Glomerular endothelial cell (primary cell): ENCODE measurements at places on chromosomes 1 and 21.

DNA sequence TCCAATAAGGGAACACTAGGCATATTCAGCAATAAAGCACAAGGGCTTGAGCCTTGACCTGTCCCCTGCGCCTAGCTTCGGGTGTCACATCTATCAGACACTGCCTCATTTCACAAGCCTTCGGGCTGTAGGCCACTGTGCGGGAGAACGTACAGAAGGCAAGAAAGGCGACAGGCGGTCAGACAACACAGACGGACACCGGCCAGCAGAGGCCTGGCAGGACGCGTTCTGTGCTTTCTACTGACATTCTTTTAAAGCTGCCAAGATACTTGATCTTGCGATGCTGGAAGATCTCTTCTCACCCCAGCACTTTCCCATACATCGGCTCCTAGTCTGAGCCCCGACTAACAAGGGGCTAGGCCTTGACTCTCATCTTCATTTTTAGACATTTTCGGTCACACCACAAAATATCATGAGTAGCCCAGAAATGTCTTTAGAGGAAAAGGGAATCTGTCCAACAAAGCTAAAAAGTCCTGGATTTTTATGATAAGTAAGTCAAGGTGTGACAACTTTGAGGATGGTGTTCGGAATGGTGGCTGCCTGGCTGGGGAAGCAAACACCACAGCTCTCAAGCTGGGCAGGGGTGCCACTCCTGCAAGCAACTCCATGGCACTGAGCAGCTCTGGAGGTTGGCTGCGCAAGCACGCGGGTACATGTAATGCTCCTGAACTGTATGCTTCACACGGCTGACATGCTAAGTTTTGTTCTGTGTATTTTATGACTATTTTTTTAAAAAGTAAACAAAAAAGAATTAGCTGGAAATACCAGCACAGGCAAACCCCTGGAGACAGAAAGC is 18.7 kb downstream of the RIPK4 start:
- no peak for DNase-seq

GRCh38 chr1:118991448-118991847 is 3.3 kb upstream of the TBX15 start:
- no peak for DNase-seq

DNA sequence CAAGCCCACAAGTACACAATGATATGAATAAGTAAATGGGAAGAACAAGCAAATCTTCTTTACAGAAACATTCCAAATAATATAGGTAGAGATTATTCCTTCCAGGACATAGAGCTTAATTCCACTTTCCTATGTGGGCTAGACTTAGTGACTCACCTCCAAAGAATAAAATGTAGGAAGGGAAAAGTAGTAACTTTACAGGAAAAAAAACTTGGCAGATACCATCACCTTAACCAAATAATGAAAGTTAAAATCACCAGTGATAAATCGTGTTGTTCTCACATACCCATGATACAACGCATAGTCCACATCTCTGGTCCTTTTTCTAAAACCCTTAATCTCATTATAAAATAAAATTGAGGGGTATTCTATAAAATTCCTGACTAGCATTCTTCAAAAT is 260.8 kb downstream of the SPATA17 start:
- DNase-seq: no peak

- DNase-seq: no peak
Observed at GRCh38 chr1:28591708-28592320, at the start of gene RAB42. TSS of gene RAB42 (plus strand) at chr1:28592265. CDS start at chr1:28592512, 247 bp downstream.

GRCh38 chr1:30378991-30379581 is 344.3 kb downstream of the MATN1 start:
- DNase-seq: no peak

DNA sequence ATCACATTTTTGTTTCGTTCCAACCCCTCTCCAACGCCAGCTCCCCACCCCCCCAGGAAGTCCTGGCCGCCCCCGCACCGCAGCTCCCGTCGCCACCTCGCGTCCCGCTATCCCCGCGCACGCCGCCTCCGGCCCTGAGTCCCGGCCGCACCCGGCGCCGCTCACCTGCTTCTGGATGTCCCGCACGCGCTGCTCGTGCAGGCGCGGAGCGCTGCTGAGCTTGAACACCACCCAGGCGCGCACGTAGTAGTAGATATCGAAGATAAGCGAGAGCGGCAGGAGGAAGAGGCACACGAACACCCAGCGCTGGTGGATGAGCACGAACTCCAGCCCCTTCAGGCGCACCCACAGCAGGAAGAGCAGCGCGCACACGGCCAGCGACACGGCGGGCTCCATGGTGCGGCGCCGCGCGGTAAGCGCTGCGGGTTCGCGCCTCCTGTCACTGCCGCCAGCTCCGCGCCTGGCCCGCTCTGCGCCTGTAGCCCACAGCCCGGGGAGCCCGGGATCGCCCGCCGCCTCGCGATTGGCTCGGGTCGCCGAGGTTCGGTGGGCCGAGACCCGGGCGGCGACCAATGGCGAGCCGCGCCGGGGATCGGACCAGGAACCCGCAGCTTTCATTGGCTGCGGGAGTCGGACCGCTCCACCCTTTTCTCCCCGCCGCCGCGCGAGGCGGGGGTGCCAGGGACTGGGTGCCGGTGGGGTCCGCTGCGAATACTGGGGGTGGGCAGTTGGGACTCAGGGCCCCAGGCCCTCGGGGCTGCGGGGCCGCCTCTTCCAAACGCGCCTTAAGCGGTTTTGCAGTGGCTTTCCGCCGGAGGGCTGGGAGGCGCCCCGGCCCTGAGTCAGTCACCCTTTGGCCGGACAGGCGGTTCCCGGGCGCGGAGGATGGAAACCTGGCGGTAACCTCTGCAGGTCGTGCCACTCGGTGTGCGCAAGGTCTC is at the start of gene DHCR24:
TSS of gene DHCR24 (minus strand) at position 472 of the 941 bp plus-strand sequence. CDS start at position 396, 76 bp downstream.
- no peak for DNase-seq

DNA sequence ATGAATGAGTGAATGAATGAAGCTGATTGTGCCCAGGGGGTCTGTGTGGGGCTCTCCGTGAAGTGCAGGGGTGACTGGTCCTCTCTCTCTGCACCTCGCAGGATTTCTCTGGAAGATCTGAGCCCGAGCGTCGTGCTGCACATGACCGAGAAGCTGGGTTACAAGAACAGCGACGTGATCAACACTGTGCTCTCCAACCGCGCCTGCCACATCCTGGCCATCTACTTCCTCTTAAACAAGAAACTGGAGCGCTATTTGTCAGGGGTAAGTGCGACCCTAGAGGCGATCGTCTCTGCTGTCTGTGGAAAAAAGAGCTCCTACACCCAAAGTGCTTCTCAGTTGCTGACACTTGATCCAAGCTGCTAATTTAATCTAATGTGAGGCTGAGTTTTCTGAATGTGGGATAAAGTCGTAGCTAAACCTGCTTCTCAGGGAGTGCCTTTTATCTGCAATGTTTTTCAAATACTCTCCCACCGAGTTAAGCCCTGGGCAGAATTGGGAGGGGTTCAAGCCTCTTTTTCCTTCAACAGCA is 101.7 kb downstream of the HUNK start:
- no peak for DNase-seq

GRCh38 chr1:233879841-233880240 is 24.6 kb upstream of the SLC35F3 start:
- no peak for DNase-seq

- DNase-seq: no peak
Observed at GRCh38 chr1:94755675-94756074, 64.5 kb upstream of the SLC44A3 start.

DNA sequence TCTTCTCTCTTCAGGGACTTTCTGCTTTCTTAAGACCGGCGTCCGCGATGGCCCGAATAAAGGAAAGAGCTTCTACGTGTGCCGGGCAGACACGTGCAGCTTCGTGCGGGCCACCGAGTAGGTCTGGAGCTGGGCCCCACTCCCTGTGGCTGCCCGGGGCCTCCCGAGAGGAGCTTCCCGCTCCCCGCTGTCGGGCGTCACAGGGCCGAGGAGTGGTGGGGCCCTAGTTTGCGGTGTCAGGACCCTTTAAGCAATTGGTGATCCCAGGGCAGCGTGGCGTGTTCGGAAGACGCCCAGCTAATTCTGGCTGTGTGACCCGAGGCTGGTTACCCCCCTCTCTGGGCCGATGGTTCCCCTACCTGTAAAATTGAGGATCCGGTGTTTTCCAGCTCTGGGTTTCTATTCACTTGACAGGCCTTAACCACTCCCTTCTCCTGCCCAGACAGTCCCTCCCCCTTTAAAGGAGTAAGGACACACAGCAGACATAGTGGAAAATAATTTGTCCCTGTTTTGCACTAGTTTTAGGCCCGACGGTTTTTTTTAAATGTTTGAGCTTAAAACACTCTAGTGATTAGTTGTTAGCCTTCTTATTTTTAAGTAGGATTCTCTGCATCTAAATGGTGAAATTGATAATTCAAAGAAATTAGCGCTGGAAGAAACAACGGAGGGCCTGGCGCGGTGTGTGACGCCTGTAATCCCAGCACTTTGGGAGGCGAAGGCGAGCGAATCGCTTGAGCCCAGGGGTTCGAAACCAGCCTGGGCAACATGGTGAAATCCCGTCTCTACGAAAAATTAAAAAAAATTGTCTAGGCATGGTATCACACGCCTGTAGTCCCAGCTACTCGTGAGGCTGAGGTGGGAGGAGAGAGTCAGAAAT is 553 bp downstream of the TTF2 start:
- DNase-seq: no peak

DNA sequence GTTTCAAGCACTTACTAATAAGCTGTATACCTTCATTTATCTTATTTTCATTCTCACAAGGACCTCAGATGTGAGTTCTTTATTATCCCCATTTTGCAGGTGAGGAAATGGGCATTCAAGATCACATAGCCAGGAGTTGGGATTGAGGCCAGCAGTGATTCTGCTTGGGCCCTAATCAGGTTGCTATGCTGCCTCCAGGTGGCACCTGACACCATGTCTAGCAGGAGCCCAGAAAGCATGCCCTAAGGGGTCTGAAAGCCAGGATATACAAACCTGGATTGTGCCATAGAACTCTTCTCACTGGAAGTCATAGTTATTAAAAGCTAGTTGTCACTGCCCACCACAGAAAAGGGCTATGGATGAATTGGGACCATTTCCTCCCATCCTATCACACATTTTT is 61.1 kb downstream of the FYB2 start:
- no peak for DNase-seq

DNA sequence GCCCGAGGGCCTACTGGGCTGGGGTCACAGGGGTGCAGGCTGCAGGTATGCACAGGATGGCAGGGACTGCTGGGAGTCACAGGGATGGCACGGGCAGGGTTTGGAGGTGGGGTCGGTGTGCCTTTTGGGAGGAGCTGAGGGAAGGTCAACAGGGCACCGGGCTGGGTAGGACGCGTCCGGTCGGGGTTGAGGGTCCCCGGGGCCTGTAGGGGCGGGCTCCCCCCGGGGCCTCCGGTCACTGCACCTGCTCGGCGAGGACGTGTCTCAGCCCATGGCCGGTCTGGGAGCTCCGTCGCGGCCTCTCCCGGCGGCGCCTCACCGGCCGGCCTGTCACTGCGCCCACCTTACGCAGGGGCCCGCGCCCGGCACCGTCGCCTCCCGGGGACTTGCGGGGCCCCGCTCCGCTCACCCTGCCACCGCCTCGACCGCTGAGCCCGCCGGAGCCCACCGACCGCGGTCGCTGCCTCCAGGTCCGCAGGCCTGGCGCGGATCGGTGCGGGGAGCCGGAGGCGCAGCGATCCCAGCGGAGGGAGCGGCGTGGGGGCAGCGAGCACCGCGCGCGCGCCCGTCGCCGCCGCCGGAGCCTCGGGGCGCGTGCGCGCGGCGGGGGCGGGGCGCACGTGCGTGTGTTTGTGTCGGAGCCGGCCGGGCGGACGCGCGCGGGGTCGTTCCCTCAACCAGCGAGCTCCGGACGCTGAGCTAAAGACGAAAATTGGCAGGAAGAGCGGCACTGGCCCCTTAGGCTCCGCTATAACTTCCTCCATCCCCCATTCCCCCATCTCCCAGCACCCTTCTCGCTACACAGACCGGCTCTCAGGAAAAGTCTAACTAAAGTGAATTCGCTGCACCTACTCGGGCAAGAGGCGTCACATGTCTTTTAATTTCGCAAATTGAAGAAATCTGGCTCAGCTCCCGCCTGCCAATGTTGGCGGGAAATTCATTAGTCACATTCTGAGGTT is at the start of gene AMIGO1:
TSS of gene AMIGO1 (minus strand) at position 552 of the 959 bp plus-strand sequence. CDS start 815 bp downstream, outside the sequence.
- DNase-seq: no peak

DNA sequence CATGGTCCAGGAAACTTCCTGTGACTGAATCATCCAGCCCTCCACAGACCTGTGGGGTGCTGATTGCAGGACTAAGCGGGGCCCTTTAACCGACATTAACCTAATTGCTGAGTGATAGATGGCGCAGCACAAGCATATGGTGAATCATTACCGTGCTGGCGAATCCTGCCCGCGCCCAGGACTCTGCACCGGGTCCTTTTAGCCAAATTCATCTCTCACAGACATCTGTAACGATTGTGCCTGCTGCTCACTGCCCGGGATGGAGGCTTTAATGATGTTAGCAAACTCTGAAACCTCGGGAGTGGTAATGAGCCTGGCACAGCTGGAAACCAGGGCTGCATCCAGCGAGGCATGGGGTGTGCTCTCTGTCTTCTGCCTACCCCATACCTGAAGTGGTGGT is 147.3 kb upstream of the CD34 start:
- DNase-seq: no peak

DNA sequence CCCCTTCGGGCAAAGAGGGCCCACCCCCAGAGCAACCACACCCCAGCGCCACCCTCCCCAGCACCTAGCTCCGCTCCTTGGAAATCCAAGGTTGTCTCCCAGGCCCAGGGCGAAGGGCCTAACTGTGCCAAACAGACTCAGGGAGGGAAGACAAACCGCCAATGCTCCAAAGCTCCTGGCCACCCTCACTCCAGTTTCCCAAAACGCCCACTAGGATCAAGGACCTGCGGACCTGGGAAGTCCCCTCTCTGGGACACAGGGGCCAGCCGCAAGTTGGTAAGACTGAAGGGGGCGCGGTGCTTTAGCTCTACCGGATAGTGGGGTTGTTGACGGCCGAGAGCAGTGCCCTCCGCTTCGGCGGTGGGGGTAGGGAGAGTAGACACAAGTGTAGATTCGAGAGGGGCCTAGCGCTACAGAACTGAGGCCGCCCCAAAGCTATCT is 581 bp downstream of the IRF6 start:
- DNase-seq: no peak

GRCh38 chr1:3577300-3577699 is 34.0 kb downstream of the MEGF6 start:
- no peak for DNase-seq

DNA sequence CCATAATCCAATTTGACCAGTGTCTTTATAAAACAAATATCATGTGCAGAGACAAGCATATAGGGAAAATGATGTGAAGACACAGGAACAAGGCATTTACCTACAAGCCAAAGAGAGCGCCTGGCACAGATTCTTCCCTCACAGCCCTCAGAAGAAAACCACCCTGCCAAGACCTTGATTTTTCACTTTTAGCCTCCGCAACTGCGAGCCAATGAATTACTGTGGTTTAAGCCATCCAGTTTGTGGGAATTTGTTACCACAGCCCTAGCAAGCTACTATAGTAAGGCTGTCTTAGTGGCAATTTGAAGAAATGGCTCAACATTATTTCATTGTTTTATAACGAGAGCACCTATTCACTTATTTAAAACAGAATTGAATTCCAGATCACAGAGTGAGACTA is 85.7 kb upstream of the CCDC190 start:
- no peak for DNase-seq
